Neural progenitor cell (in vitro differentiated cells): ENCODE measurements at places on chromosomes 16 and 17.

- peak; percentile 33 for DNase-seq
These were observed 51.3 kb upstream of the AMZ2 start for GRCh38 chr17:68196394-68197090.

GRCh38 chr16:84169765-84170310, 17.0 kb downstream of the TAF1C start:
- DNase-seq, result no peak

GRCh38 chr17:78365561-78366108, 5.8 kb upstream of the SOCS3 start:
- DNase-seq, result peak; percentile 98

DNA sequence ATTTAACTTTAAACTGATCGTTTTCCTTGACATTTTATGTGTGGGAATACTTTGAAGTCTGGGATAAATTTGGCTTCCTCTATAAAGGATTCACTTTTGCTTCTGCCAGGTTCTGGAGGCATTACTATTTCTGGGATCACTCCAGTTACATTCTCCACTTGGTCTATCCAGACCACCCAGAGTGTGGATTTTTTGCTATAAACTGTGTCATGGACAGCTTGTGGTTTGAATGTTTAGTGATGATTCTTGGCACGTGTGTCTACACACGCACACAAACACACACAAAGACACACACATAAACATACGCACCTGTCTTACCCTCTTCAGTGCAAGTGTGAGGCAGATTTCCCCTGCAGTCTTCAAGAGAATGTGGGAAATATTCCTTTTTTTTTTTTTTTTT, 27.4 kb upstream of the MSI2 start:
- DNase-seq, result no peak

DNA sequence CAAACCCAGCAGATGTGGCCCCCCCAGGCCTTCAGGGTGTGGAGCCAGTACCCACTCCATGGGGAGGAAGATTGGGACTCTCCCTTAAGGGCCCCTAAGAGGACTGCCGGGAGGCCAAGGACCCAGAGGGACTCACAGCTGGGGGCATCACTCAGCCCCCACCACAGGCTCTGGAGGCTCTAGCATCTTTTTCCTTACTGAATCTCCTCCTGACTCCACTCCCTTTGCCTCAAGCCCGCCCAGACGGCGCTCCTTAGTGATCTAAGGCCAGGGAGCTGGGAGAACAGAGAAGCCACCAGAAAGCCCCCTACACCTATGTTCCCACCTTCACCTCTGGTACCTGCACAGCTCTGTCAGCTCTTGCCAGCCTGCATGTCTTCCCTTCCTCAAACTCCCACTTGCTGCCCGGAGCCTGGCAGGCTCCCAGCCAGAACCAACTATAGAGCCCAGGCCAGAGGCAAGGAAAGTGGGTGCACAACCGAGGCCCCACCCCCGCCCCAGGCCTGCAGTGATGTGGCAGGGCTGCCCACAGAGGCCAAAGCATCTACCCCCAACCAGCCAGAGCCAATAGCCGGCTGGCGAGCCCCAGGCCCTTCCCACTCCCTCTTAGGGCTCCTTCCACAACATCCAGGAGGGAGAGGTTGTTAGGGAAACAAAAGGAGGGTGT, 22.3 kb upstream of the MPO start:
- DNase-seq, result no peak

GRCh38 chr16:30697264-30698138, 1.5 kb upstream of the SRCAP start:
- no peak for DNase-seq

DNA sequence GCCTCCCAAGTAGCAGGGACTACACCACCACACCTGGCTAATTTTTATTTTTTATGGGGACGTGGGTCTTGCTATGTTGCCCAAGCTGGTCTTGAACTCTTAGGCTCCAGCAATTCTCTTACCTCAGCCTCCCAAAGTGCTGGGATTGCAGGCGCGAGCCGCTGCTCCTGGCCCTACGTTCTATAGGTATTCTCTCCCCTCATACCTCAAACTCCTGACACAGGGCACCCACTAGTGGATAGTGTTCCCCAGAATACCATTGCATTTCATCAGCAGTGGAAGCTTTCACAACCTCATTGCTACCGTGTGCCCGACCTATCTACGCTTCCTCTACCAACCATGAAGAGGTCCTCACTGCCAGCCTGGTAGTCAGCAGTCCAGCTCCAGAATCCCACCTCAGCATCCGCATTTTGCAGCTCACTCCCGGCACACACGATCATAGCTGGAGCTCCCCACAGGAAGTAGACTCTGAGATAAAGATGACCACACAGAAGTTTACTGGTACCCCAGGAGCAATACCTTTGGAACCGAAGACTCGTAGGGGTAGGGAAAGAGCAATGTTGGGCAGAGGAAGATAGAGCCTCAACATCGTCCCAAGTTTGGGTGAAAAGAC, 9.3 kb downstream of the CTRB2 start:
- DNase-seq, result no peak

DNA sequence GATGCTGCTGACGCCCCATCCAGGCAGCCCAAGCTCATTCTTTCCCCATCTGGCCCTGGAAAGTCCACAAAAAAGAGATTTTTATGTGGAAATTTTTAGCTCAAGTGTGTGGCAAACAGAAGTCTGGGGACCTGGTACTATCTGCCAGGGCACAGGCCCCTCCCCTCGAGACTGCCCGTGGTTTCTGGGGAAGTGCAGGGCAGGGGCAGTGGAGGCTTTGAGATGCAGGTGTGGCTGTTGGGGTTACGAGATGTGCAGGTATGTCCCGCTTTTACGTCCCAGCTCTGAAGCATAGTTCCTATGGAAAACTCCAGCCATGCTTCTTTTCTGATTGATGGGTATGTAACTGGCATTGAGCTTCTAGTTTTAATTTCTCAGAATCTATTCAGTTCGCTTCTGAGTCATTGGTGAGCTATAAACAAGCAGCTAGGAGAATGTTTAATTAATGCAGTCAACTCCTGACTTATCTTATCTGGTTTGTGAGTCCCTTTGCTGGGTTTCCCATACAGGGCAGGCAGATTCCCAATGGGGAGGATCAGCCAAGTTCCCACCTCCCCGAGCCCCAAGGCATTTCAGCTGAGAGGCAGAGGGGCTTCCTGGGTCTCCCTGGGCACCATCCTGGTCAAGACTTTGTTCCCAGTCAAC, 16.2 kb downstream of the TBX4 start:
- no peak for DNase-seq

- no peak for DNase-seq
These were observed 63.4 kb downstream of the LMF1 start for GRCh38 chr16:907361-907760.

- DNase-seq, result no peak
These were observed 27.0 kb downstream of the ZSWIM7 start for GRCh38 chr17:15972497-15972951.

DNA sequence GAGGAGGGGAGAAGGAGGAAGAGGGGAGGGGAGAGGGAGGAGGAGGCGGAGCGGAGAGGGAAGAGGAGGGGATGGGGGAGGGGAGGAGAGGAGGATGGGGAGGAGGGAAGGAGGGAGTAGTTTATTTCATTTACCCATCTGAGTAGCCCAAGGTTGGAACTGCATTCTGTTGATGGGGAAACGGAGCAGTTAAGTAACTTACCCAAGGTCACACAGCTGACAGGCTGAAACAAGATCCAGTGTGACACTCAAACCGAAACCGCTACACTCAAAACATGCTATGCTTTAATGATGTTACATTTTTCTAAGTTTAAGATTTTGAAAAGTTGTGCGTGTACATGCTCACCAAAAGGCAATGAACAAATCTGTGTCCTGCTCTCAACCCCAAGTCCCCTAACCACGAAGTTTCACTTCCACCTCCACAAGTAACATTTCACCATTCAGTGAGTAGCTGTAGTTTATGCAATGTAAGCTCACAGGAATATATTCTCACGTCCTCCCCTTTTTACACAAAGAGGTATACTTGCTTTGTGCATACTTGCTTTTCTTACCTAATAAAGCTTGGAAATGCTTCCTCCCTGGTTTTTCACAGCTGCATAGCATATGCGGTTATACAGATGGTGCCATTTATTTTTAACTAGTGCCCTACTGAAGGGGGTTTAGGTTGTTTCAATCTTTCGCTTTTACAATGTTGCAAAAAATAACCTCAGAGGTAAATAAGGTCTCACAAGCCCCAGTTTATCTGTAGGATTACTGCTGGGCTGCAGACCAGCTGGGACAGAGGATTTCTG, 275.3 kb downstream of the PARN start:
- DNase-seq, result no peak

DNA sequence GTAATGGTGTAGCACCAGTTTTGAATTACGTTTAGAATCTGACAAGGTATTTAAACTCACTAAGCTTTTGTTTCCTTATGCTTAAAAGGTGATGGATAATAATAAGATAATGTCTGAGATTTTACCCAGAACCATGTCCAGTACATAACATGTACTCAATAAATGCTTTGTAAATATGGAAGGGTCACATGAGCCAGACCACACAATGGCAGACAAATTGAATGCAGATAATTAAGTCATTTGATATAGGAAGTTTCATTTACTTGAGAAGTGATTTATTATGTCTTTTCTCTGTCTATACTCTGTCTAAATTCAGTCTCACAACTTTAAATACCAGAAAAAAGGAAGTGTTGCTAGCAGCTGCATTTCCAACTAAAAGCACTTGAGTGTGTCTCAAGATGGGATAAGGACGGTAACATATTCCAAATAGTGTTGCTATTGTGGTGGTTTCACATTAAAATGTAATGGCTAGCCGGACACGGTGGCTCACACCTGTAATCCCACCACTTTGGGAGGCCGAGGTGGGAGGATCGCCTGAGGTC, 52.5 kb upstream of the DHX40 start:
- no peak for DNase-seq

DNA sequence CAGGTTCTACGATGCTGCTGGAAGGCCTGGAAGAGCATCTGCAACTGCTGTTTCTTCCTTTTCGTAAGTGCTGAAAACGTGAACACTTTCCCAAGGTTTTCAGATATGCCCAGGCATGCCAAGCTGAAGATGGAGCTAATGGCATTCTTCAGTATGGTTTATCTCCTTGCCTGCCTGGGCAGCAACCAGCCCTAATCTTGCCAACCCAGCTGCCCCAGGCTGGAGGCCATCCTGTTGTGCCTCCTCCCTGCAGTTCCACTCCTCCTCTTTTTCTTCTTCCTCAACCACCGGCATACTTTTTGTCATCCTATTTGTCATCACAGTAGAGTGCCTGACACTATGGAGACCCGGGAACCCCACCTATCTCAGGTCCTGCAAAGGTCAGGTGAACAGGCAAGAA, 1849.3 kb downstream of the TP53TG3F start:
- DNase-seq, result no peak

- no peak for DNase-seq
These were observed 8.6 kb downstream of the ESRP2 start for GRCh38 chr16:68227183-68227793.

- no peak for DNase-seq
These were observed 351.0 kb upstream of the SOX9 start for GRCh38 chr17:71769850-71770249.

DNA sequence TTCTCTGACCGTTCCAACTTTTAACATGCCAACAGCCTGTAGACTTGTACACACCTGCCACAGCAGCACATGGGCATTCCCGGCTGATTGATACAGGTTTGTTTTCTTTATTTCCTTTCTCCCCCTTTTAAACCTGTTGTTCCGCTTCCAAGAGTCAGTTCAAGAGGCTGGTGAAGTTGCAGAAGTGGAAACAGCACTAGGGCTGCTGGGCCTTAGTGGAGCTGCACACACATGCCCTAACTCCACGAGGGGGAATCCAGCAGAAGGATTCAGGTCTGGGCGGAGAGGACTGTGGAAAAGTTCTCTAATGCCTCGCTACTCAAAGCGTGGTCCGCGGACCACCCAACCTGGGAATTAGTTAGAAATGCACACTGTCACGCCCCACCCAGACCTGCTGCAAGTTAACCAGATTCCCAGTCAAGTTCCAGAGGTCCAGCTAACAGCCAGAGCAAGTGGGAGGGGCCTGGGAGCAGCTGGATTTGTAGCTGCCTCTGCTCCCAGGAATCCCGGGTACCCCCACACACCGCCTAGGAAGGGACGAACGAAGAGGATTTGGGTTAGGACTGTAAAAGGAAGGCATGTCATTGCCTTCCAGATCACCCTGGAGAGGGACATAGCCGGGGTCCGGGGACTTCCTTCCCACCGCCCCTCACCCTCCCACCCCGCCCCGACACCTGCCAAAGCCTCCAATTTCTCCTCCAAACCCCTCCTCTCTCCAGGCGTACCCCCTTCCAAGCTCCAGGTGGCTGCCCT, 542 bp downstream of the SLC39A11 start:
- peak; percentile 71 for DNase-seq

GRCh38 chr17:29505836-29506235, 61.0 kb downstream of the ABHD15 start:
- DNase-seq, result no peak

DNA sequence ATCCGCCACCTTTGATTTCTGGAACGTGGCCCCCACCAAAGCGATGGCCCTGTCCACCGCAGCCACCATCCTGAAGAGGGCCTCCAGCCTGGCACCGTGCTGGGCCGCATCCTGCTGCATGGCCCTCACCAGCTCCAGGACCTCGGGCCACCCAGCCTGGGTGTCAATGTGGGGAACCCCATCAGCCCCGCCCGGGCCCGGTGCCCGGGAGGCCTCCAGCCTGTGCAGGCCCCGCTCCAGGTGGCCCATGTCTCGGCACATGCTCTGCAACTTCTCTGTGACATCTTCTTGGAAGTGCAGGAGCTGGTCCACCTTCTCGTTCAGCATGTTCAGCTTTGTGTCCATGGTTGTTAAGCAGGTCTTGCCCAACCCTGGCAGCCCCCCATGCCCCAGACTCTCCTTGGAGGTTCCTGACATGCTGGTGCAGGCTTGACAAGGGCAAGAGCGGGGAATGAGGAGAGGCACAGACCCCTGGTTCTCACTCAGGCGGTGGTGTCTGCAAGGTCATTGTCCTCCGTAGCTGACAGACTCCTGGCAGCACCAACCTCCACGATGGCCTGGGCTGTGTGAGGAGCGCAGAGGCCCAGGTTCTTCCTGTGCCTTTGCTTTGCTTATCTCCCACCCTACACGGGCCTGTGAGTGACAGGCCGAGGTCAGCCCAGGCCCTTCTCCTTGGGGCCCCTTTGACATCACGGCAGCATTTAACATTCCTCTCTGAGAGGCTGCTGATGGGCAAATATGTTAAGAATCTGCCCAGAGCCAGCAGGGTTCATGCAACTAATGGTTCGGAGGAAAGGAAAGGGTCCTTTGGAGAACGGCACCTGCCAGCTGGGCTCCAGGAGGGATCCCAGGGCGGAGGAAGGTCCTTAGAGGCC, at the start of gene MYLK3:
Gene MYLK3 (minus strand): TSS at position 568 of the 875 bp plus-strand sequence. CDS start 151 bp downstream, at position 417.
- DNase-seq, result peak; percentile 30

GRCh38 chr17:53588317-53588716, 234.4 kb upstream of the KIF2B start:
- no peak for DNase-seq

DNA sequence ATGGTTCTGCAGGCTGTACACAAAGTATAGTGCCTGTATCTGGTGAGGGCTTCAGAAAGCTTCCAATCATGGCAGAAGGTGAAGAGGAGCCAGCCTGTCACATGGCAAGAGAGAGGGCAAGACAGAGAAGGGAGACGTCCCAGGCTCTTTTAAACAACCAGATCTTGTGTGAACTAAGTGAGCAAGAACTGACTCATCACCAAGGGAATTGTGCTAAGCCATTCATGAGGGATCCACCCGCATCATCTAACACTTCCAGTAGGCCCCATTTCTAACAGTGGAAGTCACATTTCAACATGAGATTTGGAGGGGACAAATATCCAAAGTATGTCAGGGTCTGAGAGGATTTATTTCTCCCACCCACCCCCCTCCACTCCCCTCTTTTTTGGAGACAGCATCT, 56.2 kb upstream of the ELAC2 start:
- DNase-seq, result no peak
